GM23248 (cell line): ENCODE measurements at places on chromosomes 7 and 10. TPM values are rescaled to one million over a fixed set of nuclear protein-coding genes. Genes with fewer than 3 reads are reported as not detected.

Gene RRP12
- 17.1 and 17.7 TPM in 2 replicates for total RNA-seq

Gene SPDYE2B
- total RNA-seq = not detected in 2 replicates

Gene RNF148
- total RNA-seq = 0.25 TPM in 1 of 2 replicates, not detected in the other

Gene SPDYE16
- total RNA-seq = not detected in 2 replicates

Gene OR13A1
- not detected in 2 replicates for total RNA-seq

Gene ZNF862
- 2.9 and 9.7 TPM in 2 replicates for total RNA-seq

Gene LRGUK
- total RNA-seq = 0.13 TPM in 1 of 2 replicates, not detected in the other

GRCh38 chr7:131170440-131171271, 157.0 kb upstream of the MKLN1 start:
- DNase-seq = peak; percentile 71

GRCh38 chr10:17512341-17513001, 58.1 kb upstream of the ST8SIA6 start:
- peak; percentile 94 for DNase-seq

GRCh38 chr7:106858618-106859532, 6.2 kb upstream of the PIK3CG start:
- DNase-seq = no peak

DNA sequence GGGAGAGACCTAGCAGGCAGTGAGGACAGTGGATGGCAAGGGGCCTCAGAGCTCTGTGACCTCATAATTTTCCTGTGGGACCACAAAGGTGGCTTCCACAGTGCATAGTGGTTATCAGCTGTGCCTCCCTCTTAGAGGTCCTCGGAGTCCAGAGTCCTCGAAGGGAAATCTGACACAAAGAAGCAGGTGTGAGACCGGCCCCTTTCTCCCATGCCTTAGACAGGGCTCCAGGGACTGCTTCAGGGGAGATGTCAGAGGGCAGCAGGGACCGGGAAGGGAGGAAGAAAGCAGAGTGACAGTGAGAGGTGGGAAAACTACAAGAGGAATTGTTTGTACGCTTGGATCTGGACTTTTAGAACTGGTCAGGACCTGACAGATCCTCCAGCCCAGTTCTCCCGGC, 66.3 kb downstream of the BAMBI start:
- DNase-seq = no peak

DNA sequence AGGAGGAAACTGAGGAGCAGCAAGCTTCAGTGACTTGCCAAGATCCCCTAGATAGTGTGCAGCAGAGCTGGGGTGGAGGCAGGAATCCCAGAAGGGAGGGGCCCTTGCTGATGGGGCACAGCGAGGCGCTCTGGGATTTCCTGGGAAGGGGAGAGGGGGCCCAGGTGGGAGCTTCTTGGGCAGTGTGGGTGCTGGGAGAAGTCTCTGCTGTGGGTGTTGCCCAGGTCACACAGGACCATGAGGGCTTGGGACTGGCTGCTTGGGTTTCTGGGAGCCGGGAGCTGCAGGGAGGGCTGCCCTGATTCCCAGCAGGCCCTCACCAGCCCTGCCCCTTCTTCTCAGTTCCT, 55.2 kb downstream of the TSPAN15 start:
- DNase-seq = no peak

DNA sequence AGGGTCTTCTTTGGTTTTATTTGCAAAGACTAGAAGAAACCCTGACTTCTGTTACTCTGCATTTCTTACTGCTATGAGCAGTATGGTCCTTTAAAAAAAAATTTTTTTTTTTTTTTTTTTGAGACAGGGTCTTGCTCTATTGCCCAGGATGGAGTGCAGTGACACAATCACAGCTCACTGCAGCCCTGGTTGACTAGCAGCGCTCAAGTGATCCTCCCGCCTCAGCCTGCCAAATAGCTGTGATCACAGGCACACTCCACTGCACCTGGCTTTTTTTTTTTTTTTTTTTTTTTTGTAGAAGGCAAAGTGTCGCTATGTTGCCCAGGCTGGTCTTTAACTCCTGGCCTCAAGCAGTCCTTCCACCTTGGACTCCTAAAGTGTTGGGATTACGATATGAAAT, 17.4 kb downstream of the CNNM2 start:
- DNase-seq = no peak

DNA sequence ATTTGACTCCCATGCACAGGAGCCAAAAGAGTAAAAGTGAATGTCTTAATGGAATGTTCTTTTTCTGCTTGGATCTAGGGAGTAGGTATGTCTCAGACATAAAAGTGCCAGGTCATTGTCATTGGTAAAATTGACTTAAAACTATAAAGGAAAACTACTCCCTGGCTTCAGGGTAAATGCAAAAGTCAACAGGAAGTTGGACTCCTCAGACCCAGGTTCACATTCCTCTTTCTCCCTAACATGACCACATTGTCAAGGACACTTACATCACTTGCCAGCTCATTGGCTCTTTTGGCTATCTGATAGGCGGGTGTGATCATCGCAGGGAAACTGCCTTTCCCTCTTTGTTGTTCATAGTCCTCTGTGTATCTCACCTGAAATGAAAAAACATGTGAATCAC, 13.7 kb downstream of the NRAP start:
- no peak for DNase-seq

- DNase-seq = no peak
Observed at GRCh38 chr10:124217906-124218804, 124.8 kb upstream of the CHST15 start.

GRCh38 chr7:21357151-21358097, 70.5 kb upstream of the SP4 start:
- no peak for DNase-seq

DNA sequence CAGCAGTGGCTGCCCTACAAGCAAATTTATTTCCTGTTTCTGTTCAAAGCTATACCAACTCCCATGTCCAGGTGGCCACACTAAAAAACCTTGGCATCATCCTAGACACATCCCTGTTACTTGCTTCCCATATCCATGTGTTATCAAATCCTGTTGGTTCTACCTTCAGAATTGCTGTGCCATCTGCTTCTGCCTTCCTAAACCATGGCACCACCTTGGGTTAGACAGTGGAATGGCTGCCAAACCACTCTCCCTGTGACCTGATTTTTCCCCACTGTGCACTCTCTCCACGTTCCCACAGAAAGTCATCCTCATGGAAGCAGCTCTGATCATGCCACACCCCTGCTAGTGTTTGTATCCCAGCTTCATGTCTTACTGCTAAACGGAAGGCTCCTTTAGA, 697.6 kb upstream of the GALNT17 start:
- DNase-seq = peak; percentile 2

DNA sequence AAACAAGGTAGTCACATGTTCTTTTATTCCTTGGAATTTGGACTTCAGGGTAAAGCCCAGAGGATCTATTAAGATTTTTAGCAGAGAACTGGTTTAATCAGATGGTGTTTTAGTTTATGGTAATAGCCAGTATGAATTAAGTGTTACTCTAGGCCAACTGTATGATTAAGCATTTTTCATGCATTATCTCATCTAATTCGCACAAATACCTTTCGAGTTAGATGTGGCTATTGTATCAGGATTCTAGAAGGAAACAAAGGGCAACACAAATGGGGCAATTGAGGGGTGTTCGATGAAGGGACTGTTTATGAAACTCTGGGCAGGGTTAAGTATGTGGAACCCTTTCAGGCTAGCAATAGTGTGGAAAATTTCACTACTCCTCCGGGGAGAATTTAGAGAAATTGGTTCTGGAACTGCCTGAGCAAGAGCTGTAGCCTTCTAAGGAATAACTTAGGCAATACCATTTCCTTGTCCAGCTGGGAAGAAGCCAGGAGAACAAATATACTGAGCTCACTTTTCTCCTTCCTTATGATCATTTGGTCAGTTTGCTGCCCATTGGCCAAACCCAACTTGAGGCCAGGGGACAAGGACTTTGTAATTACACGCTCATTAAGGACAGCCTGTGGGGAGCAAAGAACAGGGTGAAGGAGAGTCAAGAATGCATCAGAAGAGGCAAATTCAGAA, 319.0 kb upstream of the FZD1 start:
- peak; percentile 83 for DNase-seq

DNA sequence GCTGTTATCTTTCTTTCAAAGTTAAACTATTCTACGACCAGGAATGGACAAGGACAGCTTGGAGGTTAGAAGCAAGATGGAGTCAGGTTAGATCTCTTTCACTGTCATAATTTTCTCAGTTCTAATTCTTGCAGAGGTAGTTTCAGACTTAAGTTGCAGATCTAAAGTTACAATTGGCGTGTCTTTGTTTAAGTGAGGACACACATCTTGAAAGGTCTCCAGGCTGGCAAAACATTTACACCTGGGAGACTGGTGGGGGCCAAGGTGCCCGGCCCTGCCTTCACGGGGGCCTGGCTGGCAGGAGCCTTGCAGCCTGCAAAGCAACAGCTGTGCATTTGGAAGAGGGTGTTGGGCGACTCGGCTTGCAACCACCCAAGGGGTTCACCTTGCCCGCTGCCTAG, 1.7 kb upstream of the DYNC2I1 start:
- DNase-seq = no peak

- DNase-seq = no peak
Observed at GRCh38 chr10:27687326-27687725, 58.3 kb downstream of the MKX start.

DNA sequence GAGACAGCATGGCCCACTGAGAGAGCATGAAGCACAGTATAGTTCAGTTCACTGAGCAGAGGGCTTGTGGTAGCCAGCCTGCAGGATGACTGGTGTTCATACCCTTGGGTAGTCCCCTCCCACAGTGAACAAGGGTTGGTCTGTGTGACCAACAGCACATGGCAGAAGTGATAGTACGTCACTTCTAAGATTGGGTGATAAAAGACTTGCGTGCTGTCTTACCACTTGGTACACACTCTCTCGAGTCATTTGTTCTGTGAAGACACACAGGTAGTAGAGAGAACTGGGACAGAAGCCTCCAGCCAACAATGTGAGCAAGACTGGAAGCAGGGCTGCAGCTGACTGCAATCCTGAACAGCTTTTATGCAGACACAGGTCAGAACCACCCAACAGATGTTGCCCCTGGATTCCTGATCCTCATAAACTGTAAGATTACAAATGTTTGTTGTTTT, 14.6 kb downstream of the EPC1 start:
- no peak for DNase-seq

GRCh38 chr10:12299222-12299965, 50.0 kb upstream of the CAMK1D start:
- DNase-seq = no peak

DNA sequence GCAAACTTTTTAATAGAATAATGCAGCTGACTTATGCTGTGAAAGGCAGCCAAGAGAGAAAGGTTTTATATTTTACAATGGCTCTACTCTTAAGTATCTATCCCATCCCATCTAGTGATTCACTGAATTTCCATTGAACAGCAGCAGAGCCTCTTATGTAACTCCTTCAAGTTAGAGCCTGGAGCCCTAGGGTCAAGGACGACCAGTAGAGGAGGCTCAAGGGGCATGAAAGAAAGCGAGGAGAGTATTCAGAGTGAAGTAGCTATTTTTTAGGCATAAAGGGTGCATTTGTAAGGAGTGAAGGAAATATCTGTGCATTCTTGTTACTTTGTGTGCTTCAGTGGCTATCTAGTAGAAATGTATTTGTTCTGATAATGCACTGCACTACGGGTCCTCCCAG, 180.2 kb upstream of the TPK1 start:
- no peak for DNase-seq

- DNase-seq = no peak
Observed at GRCh38 chr10:113272511-113272910, 280.3 kb upstream of the HABP2 start.

- no peak for DNase-seq
Observed at GRCh38 chr10:77686650-77687417, 49.2 kb upstream of the KCNMA1 start.

DNA sequence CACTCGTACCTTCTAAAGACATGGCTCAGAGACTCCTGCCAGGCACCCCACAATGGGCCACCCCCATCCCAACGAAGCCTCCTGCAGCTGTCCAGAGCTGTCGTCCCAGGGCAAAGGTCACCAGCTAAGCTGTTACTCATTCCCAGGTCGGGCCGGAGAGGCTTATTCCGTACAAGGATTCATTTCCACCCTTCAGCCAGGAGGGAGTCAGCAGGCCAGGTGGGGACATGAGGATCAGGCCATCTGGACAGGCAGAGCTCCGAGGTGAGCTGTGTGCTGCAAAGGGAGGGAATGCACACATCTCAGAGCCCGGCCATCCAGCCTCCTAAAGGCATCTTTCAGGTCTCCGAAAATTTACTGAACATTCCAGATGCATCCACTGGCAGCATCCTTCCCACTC, 63.9 kb upstream of the NANOS1 start:
- no peak for DNase-seq

GRCh38 chr10:120456626-120457430, at the start of gene PLPP4:
Gene PLPP4, plus strand, starts transcription at chr10:120457227. Its CDS starts 79 bp downstream, at chr10:120457306.
- peak; percentile 79 for DNase-seq

DNA sequence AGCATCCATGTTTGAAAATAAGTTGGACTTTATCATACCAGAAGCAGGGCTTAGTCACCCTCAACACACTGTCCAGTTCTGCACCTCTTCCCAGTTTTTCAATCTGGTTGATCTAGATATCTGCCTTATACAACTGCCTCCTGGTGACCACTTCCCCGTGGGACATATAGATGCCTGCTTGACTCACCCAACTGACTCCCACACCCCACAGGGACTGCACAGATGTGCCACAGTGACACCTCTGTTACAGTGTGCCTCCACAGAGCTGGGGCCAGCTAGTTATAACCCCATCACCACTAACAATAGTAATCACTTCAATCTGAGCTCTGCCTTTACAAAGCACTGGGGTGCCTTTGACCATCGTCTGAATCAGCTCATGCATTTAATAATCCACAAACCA, 82.6 kb upstream of the AOAH start:
- DNase-seq = no peak

DNA sequence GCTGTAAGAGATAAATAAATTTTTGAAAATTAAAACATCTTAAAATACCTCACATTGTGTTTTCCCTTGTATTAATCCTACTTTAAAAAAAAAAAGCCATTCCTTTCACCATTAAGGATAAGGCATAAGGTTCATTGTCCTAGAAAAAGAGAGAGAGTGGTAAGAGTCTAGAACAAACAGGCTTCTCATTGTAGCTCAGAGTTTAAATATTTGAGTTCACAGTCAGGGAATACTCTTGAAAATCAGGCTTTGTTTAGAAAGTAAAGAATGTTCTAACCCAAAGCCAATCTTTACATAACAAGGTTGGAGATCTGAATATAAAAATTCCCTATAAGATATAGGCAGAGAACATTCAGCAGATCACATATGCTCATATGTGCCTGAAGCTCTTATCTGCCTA, 40.2 kb upstream of the TES start:
- no peak for DNase-seq

- DNase-seq = no peak
Observed at GRCh38 chr7:124674451-124674850, 91.1 kb downstream of the GPR37 start.

DNA sequence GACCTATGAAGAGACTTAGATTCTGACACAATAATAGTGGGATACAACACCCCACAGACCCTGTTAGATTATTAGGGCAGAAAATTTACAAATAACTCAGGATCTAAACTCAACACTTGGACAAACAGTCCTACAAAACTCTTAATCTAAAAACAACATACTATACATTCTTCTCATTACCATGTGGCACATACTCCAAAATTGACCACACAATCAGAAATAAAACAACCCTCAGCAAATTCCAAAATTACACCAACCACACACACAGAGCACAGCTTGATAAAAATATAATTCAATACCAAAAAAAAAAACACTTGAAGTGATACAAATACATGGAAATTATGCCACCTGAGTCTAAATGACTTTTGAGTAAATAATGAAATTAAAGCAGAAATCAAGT, 7.8 kb downstream of the ZNF680 start:
- DNase-seq = no peak

- DNase-seq = peak; percentile 55
Observed at GRCh38 chr10:71696628-71697326, 22.8 kb downstream of the C10orf105 start.
